ENCODE measurements at places on chromosomes 6 and 20.

GRCh38 chr20:37172836-37173235 is 6.3 kb upstream of the RPN2 start:
- DNase-seq: no peak

DNA sequence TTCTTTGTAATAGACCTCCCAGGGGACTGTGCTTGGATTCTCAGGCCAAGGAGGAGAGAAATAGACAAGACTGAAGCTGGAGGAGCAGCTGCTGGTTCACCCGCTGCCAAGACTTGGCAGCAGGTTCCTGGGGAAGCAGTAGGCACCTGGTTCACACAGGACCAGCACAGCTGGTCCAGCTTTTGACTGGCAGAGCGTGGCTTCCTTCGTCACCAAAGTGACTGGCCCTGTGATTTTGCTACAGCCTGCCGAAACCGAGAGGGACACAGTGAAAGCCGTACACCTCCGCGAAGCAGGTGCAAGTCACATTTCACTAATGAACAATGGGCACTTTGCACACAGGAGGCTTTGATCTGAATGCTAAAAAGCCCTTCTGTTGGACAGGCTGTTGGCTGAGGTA is 199.0 kb downstream of the RNF144B start:
- no peak for DNase-seq

DNA sequence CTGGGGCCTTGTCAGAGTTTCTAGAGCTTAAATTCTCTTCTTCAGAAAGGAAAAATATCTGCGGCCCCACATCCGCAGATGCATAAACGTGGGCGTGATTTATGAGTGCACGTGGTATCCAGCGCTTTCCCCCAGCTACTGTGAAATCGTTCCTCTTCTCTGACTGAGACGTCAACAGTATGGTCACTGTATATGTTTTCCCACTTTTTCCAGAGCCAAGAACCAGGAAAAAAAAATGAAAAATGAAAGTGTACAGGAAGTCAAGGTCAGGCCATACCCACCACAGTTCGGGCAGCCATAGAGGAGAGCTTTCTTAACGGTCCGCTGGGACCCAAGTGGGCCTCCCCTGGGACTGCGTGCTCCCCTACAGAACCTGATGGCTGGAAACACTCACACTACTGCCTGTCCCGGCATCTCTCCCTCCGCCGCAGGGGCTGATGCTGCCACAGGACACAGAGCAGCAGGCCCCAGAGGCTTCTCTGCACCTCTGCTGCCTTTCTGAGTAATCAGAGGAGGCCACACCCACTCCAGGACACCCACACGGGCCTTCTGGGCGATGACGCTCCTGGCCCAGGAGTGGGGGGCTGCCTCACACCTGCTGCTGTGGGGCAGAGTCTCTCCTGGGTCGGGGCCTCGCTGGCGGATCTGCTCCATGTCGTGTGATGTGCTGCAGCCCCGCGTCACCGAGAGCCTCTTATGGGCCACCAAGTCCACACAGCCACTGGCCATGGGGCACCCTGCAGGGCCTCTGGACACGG is 16.4 kb upstream of the STX16 start:
- no peak for DNase-seq

DNA sequence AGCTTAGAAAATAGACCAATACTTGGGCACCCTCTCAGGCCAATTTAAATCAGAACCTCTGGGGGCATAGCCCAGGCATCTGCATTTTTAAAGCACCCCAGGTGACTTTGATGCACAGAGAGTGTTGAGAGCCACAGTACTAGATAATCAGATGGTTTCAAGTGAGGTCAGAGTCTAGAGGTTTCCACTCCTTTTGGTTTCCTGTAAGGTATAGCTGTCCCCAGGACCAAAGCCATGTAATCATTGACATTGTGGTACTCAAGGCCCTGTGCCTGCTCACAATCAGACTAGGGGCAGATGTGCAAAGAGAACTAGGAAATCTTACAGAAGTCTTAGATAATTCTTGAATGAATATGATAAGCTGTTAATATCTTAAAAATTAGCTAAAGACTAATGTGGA is 9.1 kb downstream of the FILIP1 start:
- no peak for DNase-seq

DNA sequence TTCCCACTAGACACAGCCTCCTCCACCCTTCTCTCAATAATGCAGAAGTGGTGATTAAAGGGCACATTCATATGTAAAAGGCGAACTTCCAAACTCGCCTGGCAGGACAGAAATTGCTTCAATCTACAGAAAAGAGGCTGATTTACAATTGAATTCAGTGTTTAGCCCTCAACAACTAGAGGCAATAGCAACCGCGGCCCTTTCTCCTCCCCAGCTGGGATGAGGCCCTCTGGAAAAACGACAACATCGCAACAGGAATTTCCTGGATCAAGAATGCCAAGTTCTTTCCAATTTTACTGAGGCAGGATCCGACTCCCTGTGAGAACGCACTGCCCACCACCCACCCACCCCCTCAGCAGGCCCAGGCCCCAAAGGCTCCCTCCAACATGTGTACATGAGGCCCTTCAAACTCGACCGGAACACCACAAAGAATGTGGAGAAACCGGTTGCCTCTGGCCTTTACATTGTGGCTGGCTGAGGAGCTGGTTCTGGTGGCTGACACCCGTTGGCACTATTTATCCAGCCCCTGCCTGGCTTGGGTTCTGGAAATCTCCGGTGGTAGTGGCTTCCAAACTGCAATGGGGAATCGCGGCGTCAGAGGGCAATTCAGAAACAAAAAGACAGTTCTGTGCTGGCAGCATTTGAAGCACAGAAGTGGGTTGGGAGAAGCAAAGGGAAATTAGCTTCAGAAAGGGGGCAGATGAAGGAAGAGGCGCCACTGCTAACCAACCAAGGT is 36.8 kb downstream of the ZMYND8 start:
- peak; percentile 94 for DNase-seq

DNA sequence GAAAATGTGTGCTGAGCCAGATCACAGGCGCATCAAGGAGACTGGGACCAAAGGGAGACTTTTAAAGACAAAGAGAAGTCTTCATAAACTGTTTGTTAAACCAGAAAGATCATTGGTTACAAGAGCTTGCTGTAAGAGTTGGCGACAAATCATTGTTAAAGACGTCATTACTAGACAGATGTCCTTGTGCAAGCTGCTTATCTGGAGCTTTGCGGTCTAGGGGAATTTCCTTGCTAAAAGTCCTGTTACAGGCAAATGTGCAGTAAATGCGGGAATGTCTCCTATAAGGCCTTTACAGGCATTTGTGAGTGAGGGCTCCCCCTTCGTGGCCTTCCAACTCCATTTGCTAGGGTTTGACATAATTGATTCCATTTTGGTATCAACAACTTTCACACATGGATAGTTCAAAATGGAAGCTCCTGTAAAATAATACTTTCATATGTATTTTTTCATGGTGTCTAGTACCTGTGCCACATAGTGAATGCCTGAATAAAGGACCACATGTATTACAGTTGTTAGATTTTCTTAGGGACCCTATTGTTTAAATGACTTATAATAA is 362.4 kb downstream of the UTRN start:
- no peak for DNase-seq

- DNase-seq: no peak
Measured at GRCh38 chr6:3088446-3088845, 20.2 kb downstream of the RIPK1 start.

DNA sequence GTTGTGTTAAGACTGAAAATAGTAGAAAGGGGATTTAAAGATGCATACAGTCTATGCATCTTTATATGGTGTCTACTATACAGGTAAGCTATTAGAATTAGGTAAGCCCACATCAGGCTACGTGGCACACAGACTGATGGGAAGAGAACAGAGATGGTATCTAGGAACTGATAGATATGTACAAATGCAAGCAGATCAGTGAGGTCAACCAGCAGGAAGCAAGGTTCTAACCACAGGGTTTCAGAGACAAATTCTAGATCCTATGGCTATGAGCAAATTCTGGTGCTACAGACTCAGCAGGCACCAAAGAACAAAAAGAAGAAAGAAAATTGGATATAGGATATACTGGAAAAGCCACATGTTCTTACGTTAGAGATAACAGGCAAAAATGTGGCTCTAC is 110.6 kb downstream of the TRDN start:
- no peak for DNase-seq

DNA sequence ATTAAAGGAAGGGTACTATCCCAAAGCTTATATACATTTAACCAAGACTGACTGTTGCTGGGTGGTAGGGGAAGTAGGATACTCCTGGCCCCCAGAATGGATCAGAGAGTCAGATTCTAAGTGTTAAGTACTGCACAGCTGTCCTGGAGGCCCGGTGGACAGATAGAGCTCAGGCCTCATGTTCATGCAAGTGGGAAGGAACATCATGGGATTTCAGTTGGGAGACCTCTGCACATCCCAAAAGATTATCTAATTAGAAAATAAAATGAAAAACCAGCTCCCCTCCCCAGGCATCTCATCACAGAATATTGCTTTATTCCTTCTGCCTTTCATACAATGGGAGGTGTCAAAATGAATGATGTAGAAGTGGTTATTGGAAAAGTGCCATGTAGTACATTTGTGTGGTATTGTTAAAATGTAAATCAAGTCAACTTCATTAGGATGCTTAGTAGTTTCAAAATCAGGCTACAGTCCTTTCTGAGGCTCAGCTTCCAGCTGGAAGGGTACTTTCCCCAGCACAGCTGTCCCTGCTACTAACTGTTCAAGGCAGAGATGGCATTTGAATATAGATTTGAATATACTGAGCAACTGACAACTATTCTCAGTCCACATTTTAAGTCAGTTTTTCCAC is 82.9 kb downstream of the SLC35B3 start:
- no peak for DNase-seq

All from dermis blood vessel endothelial cell (primary cell).